Cardiac septum (tissue), 1 donor: ENCODE measurements at places on chromosomes 5 and 9. TPM values are rescaled to one million over a fixed set of nuclear protein-coding genes. Genes with fewer than 3 reads are reported as not detected.

The GARIN3 gene
- not detected for total RNA-seq

The TRIM7 gene
- 6.4 TPM for total RNA-seq

DNA sequence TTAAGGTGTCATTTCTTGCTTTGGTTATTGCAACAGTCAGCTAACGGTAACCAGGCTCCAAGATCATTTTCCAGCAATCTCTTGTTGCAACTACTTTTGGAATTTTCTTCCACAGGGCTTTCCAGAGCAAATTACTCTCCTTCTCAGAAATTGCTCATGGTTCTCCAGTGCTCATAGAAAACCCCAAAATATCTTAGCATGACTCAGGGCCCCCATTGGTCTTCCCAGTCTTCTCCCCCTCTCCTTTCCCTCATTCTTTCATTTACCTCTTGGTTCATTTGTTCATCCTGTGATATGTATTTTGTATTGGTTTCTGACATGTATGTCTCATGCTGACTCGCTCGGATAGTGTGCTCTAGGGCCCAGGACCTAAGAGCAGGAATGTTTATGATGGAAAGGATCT, 35.6 kb downstream of the WWC1 start:
- no peak for DNase-seq

The PCA3 gene
- not detected for total RNA-seq

DNA sequence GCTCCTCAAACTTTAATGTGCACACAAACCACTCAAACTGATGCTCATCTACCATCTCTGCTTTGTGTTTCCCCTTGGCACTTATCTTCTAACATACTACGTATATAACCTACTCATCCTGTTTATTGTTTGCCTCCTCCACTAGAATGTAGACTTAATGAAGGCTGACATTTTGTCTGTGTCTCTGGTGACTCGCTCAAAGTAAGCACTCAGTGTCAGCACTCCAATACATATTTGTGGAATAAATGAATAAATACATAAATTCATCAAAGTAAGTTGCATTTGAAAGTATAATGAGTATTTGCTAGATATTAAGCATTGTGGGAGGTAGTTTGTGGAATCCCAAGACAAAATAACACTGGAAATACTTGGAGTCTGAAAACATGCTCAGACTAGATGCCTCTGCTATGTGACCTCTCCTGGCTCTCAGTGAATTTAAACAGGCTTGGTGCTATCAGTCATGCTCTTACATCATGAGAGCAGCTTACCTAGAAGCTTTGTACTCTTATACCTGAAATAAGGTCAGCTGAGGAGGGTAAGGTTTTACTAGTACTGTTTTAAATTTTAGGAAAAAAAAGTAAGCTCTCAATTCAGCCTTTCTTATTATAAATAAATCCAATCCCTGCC, 37.0 kb upstream of the RANBP6 start:
- DNase-seq: no peak

The ERBIN gene
- 55.8 TPM for total RNA-seq

- no peak for DNase-seq
Measured at GRCh38 chr9:88052321-88052965, 78.1 kb upstream of the CDK20 start.

DNA sequence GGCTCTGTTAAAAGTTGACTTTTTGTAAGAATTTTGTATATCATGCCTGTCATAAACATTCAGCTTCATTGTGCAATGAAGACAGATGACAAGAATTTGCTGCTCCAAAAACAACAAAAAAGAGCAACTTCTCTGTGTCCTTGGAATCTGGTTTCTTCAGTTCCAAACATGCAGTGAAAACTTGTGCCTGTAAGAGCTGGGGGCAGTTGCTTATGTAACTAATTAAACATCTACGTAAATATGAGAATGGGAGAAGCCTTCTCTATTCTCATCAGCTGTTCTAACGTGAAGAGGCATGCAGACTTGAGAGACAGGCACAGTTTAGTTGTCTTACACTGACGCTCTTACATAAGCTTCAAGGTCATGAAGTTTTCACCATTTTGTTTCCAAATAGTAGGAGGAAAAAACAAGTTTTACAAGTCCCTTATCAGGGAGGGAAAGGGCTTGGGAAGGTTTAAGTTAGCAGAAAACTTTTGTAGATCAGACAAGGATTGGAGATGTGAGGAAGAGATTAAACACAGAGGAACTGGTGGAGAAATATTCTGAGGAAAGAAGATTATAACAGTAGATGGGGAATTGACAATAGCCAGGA, 170.4 kb downstream of the RFK start:
- DNase-seq: no peak

GRCh38 chr9:14423815-14424261, 109.9 kb upstream of the NFIB start:
- DNase-seq: no peak

DNA sequence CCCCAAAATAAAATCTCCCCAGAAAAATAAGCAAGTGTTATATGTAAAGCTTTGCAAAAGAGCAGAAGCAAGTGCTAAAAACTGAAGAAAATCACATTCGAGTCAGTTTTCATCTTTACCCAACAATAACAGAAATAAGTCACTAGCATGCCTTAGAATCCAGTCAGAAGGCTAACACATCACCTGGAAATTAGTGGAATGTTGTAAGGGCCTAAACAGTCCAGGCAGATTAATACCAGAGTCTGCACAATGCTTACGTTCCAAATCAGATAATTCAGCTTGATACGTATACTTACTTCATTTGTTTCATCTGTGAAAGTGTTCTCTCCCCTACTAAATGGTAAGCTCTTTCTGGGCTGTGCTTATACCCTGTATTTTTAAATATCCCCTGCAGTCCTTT, 42.7 kb downstream of the SUSD1 start:
- no peak for DNase-seq

The RGS3 gene
- 233 TPM for total RNA-seq
